ENCODE measurements at places on chromosomes 13 and 19.

DNA sequence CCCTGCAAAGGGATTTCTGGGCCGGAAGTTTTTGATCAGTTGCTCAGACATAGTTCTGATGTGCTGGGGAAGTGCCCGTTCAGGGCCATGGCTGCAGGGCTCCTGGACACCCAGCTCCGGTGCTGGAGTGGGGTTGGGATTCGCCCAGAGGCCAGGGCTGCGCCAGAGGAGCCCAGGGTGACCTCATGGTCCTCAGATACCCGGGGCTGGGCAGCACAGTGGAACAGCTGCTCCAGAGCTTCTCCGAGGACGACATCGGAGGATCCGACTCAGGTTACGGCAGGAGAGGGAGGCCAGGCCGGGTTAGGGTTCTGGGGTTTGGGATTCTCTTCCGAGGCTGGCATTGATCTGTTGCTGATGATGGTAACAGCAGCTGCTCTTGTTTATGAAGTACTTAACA is 20.9 kb downstream of the CARM1 start:
- DNase-seq: no peak

GRCh38 chr19:409516-410242 is 732 bp upstream of the C2CD4C start:
- no peak for DNase-seq

DNA sequence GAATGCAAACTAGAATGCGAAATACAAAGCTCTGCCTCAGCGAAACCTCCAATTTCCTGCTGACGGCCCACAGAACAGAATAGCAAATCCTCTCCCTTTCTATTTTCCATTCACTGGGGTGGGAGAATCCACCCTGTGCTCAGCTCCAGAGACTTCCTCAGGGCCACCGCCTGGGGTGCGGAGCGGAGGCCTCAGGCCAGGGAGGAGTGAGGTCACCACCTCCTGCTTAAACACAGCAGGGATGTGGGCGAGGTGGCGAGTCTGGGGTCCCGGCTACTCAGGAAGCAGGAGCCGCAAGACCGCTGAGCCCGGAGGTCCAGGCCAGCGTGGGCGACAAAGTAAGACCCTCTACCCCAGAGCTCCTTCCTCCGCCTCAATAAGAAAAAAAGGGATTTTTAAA is 666 bp upstream of the ZNF320 start:
- no peak for DNase-seq

DNA sequence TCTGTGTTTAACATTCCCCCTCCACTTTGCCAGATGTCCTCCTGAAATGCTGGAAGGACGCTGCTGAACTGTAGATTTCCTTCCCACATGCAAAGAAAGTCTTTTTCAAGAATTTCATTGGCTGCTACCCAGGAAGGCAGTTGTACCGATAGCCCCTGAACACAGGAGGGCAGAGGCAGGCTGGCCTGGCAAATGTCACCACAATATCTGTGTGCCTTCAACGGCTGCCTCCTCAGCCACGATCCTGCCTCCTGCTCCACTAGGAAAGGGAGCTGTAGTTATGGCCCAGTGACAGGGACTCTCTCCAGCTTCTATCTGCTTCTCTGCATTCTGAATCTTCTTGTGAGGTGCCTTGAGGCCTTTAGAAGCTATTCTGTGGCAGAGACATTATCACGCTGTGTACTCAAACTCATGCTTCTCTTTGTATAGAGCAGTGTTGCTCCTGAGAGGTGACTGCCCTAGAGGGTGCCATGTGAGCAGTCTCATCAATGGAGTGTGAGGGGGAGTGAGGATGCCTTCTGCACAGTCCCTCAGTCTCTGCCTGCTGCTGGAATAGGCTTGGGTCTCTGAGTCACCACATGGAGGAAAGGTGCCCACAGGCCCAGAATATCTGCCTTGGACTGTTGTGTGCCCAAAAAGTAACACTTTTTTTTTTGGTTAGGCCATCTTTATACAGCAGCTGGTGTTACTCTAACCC is 279.8 kb downstream of the DNAJC15 start:
- no peak for DNase-seq

GRCh38 chr19:31100981-31101380 is 248.3 kb downstream of the TSHZ3 start:
- DNase-seq: no peak

DNA sequence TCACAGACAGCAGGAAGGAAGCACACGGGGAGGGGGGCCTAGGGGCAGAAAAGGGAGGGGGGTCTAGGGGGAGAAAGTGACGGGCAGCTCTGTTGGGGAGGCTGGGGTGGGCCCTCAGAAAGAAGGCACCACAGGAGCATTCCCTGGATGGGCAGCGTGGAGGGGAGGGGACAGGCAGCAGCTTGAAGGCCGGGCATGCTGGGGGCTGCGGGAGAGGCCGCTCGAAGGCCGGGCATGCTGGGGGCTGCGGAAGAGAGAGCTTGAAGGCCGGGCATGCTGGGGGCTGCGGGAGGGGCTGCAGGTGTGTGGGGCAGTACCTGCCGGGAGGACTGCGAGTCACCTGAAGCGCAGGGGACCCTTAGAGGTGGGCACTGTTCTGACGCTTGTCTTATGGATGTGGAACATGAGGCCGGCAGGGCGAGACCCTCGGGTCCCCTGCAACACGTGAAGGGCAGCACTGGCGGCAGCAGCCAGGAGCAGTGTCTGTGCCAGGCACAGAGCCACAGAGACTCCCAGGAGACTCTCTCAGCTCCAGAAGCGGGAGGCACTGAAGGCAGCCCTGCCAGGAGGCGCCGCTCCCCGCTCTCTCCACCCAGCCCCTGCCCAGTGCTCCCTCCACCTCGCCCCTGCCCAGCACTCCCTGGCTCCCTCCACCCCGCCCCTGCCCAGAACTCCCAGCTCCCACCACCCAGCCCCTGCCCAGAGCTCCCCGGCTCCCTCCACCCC is 13.3 kb downstream of the ZNF787 start:
- DNase-seq: no peak

DNA sequence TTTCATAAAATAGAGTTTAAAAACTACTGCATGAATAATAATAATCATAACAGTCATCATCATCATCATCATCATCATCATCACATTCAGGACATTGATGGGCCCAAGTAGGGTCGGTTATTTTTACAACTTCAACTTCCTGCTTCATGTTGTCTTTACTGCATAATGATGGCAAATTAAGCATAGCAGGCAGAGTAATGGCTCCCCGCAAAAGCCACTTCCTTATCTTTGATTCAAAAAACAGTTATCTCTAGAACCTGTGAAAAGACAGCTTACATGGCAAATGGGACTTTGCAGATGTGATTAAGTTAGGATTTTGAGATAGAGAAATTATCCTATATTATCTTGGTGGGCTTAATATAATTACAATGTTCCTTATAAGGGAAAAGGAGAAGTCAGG is 792.9 kb downstream of the LIG4 start:
- DNase-seq: no peak

DNA sequence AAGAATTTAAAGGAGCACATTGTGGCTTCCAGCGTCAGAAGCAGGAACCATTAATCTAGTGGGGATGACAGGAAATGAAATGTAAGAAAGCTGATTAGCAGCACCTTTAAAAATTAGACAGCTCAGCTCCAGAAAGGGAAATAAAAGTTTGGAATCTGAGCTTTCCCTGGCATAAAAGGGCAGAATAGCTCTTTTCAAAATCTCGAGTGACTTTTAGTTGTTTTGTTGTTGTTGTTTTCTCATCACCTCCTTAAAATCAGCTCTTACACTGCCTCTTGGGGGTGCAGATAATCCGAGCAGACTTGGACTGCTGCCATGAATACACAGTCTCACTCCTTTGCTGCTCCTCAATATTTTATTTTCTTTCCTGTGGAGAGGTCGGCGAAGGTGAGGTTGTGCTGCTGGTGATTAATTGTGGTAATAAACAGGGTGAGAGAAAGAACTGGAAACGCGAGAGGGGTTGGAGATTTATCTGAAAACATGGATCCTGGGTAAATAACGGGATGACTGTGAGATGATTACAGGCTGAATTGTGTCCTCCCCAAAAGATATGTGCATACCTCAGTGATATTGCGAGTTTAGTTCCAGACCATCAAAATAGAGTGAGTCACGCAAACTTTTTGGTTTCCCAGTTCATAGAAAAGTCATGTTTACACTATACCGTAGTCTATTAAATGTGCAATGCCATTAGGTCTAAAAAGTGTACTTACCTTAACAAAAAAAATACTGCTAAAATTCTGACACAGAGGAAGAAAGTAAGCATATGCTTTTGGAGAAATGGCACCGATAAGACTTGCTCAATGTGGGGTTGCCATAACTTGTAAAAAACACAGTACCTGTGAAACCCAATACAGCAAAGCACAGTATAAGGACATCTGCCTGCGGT is 787.7 kb downstream of the UQCRFS1 start:
- DNase-seq: no peak

DNA sequence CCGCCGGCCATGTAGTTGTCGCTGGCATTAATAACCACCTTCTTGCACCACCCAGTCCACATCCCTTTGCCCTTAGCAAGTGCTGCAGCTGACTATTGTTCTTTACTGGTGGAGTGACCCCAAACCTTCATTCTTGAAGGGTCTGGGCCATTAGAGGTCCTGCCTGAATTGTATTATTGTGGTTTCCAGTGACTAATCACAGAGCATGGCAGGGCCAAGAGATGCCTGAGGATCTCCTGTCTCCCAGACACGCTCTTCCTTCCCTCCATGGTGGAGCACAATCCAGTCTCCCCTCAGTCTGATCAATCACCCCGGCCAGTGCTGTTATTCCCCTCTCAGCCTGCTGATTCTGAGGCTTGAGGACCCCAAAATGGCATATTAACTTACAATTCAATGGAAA is 39.0 kb downstream of the C1QTNF9 start:
- no peak for DNase-seq

DNA sequence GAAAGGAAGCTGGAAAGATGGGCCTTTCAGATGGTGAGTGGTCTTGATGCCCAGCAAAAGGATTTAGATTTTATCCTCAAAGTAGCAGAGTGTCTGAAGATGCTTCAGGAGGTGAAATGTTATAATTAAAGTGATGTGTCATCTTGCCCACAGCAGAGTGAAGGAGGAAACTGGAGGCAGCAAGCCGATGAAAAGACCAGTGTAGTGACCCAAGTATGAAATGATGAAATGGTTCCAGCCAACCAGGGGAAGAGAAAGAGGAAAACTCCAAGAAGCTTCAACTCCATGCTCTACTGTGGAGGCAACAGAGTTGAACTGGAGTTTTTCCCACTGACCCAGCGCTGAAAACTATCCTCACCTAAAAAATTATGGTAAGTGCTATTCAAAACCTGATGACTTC is 66.7 kb downstream of the FOXO1 start:
- DNase-seq: no peak

DNA sequence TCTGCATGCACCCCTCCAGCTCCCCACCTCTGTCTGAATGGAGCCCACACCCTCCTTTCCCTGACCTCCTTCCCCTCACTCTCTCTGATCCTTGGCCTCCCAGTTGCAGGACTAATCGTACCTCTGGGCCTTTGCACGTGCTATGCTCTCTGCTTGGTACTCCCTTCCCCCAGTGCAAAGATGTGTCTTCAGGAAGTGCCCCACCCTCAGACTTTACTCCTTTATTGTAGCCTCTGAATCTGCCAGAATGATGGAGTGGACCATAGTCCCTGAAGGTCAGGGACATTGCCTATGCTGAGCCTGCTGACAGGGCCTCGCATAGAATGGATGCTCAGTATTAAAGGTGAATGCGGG is 1.3 kb upstream of the JUND start:
- no peak for DNase-seq

DNA sequence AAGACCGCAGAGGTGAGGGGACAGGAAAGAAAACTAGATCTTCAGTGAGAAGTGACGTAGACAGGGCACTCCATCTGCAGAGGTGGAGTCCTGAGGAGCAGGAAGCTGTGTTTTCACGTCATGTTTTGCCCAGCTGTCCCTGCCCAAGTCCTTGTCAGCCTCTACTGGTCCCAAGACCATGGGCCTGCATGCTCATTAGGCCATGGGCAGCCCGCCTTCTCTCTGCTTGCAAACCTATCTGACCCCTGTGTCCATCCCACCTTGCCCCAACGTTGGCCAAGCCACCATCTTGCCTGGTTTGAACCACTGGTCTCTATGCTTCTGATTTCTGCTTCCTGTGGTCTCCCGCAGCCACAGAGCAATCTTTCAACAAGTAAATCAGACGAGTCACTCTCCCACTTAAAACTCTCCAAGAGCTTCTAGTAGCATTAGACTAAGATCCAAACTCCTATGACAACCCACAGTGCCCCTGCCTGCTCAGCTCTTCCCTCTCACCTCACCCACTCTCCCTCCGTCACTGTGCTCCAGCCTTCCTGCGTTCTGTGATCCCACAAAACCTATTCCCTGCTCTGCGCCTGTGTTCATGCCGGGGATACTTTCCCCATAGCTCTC is 18.6 kb upstream of the CCNE1 start:
- no peak for DNase-seq

GRCh38 chr19:10752913-10753704 is 35.2 kb downstream of the DNM2 start:
- DNase-seq: no peak

DNA sequence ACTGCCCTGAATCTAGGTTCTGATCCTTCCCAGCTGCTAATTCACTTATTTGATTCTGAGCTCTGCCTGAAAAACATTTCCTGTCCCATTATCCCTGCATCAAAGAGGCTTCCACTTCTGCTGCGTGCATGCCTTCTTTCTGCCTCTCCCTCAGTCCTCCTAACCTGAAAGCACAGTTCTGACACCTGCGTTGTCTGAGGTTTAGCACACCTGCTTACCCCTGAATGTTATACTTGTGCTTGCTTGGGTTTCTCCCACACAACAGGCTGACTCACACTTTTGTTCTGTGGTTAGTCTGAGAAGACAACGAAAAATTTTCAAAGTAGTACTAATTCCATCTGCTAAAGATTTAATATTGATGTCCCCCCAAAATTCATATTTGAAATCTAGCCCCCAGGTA is 3.1 kb upstream of the SOHLH2 start:
- DNase-seq: no peak

Data from GM12878 (cell line).